ENCODE measurements at places on chromosomes 16 and 17.

DNA sequence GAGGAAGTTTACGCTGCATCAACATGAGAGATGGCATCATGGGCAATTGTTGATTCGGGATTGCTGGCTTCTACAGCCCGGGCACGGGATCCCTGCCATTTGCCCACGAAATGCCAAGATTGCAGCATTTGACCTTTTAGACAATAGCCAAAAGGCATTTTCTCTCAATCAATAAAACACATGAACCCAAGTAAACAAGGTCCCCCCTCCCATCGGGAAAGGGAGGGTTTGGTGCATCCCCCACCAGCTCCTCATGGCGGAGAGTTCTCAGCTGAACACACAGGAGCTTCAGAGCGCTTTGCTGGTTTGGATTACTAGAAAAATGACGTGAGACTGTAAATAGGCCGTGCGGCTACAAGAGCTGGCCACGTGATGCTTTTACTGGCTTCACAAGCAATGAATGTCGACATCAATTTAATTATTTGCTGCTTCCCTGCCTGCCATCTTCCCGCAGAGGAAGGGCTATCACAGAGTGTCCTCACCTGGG is 147.6 kb downstream of the C16orf95 start:
- DNase-seq, result no peak

GRCh38 chr16:58847902-58848661 is 114.0 kb upstream of the GOT2 start:
- DNase-seq, result no peak

GRCh38 chr16:66639091-66639885 is 34.8 kb downstream of the CMTM3 start:
- DNase-seq, result no peak

DNA sequence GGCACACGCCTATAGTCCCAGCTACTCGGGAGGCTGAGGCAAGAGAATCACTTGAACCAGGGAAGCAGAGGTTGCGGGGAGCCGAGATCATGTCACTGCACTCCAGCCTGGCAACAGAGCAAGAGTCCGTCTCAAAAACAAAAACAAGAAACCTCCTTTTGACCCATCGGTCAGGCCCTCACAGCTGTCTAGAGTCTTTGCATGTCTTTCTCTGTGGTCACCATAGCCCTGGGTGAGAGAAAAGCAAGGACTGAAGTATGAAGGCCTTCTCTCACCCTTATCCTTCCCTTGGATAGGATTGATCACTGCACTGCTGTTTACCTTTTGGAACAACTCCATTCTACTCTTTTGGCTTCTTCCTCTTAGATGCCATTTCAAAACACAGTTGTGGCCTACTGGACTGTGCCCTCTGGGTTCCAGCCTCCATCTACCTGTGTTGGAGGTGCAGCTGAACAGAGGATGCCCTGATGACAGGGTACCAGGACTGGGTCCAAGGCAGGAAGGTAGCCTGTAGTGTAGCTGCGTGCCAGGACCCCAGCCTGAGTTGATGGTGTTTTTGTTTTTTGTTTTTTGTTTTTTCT is 37.1 kb downstream of the LDHD start:
- no peak for DNase-seq

DNA sequence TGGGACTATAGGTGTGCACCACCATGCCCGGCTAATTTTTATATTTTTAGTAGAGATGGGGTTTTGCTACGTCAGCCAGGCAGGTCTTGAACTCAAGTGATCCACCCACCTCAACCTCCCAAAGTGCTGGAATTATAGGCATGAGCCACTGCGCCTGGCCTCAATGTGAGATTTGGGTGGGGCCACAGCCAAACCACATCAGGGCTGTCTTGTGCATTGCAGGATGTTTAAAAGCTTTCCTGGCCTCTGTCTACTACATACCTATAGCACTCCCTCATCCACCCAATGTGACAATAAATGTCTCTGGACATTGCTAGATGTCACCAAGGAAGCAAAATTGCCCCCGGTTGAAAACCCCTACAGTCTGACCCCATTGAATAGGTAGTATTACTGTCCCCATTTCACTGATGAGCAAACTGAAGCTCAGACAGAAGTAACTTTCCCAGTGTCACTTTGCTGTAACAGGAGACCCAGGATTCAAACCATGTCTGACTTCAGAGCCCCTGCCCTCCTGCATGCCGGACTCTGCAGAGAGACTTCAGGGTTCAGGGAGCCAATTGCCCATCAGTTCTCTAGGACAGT is 3.6 kb upstream of the MAP3K14 start:
- no peak for DNase-seq

GRCh38 chr16:84672276-84673202 is 24.2 kb downstream of the KLHL36 start:
- peak; percentile 85 for DNase-seq

DNA sequence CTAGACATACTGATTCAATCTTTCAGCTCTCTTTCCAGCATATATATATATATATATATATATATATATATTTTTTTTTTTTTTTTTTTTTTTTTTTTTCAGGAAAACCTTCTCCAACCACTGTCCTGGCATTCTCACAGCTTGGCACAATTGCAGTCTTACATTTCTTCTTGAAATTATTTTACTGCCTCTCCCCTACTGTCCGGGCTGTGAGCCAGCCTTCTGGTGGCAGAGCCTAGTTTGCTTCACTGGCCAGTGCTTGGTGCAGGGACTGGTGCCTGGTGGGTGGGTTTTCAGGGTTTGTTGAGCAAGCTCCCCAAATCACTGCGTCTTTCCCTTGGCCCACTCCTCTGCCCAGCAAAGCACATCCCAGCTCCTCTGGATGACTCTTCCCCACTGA is 28.5 kb downstream of the PRSS54 start:
- no peak for DNase-seq

DNA sequence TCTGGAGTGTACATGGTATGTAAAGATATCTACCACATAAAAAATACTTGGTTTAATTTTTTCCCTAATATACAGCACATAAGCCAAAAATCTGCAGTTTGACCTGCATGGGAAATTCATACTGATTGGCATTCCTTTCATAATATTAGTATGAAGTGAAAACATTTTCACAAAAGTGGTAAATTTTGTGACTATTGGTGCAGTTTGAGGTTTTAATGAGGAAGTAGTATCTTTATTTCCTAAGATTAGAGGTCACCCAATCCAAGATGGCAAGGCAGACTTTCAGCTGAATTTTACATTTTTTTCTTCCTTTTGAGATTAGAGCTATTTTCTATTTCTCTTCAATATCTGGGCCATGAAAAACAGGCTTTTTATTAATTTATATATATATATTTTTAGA is 21.2 kb downstream of the METTL9 start:
- DNase-seq, result no peak

GRCh38 chr16:82201926-82202325 is 31.9 kb upstream of the MPHOSPH6 start:
- DNase-seq, result no peak

- no peak for DNase-seq
Observed at GRCh38 chr16:49615576-49615975, 240.3 kb downstream of the ZNF423 start.

GRCh38 chr16:1670371-1670770 is 7.7 kb upstream of the JPT2 start:
- no peak for DNase-seq

GRCh38 chr16:89741342-89742014 is 20.1 kb downstream of the ZNF276 start:
- no peak for DNase-seq

GRCh38 chr17:44451832-44452231 is 51.4 kb downstream of the GPATCH8 start:
- no peak for DNase-seq

DNA sequence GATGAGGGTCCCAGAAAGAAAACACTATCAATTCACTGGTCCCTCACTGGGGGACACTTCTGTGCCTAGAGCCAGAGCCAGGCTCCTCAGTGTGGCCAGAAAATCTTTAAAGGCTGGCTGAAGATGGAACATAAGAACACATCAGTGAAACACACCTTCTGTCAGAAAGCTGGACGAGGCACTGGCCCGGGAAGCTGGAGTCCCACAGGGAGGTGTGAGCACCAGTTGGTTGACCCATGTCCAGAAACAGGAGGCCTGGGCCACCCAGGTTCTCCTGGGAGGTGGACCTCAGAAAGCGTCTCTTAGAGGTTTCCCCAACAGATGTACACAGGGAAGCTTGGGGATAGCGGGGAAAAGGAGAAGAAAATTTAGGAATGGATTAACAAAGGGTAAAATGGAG is 56.2 kb upstream of the ALDH3A2 start:
- no peak for DNase-seq

DNA sequence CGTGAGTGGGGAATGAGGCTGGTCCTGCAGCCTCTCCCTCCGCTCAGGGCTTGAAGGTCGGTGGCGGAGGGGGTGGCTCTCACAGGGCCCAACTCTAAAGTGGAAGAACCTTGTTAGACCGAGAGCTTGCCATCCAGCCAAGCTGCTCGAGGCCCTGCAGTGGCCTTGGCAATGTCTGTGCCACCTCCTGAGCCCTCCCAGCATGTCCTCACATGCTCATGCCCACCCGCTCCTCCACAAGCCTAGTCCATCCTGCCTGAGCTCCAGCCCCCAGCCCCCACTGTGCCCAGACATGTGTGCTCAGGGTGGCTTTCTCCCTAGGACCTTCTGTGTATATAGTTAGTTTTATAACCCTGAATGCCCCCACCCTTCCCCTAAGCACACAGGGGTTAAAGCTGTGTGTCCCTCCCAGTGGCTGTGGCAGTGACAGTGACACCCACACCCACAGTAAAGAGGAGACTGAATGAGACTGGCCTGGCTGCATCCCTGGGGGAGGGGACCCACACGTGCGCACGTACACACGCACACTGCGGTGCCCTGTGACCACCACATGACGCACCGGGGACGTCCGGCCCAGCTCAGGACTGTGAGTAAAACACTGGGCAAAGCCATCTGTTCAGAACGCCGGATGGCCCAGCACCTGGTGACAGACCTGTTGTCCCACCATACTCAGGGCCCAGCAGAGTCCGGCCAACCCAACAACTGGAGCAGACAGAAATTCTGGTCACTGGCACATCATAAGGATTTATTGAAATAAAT is 15.6 kb downstream of the PDK2 start:
- peak; percentile 87 for DNase-seq

DNA sequence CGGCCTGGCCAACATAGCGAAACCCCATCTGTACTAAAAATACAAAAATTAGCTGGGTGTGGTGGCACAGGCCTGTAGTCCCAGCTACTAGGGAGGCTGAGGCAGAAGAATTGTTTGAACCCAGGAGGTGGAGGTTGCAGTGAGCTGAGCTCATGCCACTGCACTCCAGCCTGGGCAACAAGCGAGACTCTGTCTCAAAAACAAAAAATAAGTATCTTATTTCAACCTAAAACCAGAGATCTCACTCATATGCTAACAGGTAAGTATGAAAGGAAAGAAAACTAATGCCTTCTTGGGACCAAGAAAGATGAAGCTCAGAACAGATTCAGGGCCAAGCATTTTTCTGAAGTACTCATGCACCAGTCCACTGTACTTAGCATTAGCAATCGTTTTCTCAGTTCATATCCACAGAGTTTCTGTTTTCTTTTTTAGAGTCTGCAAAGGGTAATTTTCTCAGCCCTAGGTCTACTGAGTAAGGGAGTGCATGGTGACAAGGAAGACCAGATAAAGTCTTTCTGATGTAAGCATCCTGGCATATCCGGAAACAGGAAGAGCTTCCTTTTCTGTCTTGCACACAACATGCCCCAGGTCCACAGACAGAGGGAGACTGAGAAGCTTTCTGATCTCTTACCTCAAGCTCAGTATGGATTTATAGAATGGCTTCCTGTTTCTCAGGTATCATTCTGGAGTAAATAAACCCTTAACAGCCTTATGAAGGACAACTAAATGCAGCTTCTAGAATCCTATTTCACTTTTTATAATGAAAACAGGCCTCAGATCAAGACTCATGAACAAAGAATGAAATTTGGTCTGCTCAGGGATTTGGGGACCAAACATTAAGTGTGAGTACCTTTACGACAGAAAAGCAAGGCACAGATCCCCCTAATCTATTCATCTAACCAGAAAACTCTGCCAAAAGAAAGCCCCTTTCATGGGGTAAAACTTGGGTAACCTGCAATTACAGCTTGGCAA is 38.7 kb upstream of the FOXJ1 start:
- DNase-seq, result no peak

- peak; percentile 44 for DNase-seq
Observed at GRCh38 chr17:4498461-4499397, at the start of gene SPNS2. SPNS2 (plus strand) TSS chr17:4498881; CDS start chr17:4499048, 167 bp downstream.

DNA sequence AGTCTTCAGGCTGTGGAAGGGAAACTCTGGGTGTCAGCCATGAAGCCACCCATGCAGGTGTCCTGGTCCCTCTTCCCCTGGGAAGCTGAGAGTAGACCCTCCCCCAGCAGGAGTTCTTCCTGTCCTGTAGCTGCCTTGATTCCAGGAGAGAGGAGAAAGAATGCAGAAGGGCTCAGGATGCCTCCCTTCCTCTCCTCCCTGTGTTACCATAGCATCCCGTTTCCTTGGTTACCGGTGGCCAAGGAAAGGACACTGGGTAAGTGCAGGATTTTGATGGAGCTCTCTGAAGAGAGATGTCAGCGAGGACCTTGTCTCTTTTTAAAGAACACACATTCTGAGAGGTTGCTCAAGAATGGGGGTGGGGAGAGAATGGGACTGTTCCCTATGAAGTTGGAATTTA is 304.1 kb upstream of the N4BP1 start:
- no peak for DNase-seq

DNA sequence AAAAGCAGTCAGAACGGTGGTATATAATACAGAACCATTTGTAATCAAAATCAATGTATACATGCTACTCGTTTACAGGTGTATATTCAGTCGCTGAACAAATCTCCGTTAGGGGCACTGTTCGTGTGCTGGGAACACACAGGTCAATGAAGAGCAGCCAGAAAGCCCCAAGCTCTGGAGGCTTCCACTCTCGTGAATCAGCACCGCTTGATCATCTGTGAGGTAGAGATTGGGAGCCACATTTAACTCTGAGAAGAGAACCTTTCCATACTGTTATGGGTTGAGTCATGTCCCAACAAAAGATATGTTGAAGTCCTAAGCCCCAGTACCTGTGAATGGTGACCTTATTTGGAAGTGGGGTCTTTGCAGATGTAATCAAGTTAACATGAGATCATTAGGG is 5.4 kb upstream of the CYTH1 start:
- no peak for DNase-seq

GRCh38 chr16:14374451-14375131 is 255.5 kb downstream of the PARN start:
- no peak for DNase-seq

DNA sequence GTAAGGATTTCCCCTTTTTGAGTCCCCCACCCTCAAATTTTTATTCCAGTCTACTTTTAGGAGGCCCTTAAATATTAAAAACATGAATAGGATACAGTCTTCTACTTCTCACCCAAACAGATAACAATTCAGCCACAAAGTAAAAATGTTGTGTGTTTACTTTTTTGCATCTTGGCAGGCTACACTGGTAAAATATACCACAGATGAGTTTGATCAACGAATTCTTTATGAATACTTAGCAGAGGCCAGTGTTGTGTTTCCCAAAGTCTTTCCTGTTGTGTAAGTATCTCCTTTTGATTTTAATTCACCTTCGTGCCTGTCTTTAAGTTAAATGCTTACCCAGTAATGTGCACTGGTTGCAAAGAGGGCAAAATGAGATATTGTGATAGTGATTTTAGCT is 34.4 kb upstream of the RAB11FIP4 start:
- no peak for DNase-seq

Measured in adrenal gland (tissue), 19 donors.